ENCODE measurements at places on chromosomes 16 and 17.
A peak's percentile ranks its signal among the peaks of the same experiment; 100 is the strongest.

- no peak for DNase-seq
Observed at GRCh38 chr17:81160306-81160705, 5.0 kb upstream of the PVALEF start.

DNA sequence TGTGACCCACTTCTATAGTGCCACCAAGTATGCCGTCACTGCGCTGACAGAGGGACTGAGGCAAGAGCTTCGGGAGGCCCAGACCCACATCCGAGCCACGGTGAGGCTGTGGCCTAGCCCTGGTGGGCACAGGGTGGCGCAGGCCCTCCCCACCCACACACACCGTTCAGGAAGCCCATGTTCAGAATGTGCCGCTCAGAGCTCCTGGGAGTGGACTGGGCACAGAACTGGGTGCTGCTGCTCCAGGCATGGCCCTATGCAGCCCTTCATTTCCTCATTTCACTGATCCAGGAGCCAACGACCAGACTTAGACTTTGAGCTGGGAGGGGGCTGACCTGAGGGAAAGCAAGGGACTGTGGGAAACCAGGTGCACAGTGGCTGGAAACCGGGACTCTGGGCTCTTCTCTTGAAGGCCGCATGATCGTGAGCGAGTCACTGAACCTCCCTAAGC is 2.4 kb upstream of the MRM1 start:
- DNase-seq = no peak

- no peak for DNase-seq
Observed at GRCh38 chr16:57823836-57824235, 21.5 kb upstream of the KIFC3 start.

- no peak for DNase-seq
Observed at GRCh38 chr16:1278477-1278876, 22.6 kb downstream of the TPSD1 start.

- no peak for DNase-seq
Observed at GRCh38 chr17:31299624-31300023, 2.6 kb upstream of the OMG start.

DNA sequence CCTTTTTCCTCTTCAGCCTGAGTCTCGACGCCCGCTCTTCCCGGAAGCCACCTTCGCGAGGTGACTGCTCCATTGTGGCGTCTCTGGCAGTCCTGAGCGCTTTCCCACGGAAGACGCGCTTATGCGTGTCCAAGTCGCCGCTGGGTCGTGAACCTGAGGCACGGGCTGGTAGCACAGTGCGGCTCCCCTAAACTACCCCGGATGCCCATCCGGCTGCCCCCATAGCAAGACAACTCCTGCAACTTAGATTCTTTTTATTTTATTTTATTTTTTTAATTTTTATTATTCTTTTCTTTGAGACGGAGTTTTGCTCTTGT is 2.1 kb upstream of the ESRP2 start:
- no peak for DNase-seq

- DNase-seq = peak; percentile 15
Observed at GRCh38 chr16:80938004-80938878, 68.4 kb downstream of the CMC2 start.

GRCh38 chr17:39702901-39703893 is 3.3 kb downstream of the ERBB2 start:
- no peak for DNase-seq

DNA sequence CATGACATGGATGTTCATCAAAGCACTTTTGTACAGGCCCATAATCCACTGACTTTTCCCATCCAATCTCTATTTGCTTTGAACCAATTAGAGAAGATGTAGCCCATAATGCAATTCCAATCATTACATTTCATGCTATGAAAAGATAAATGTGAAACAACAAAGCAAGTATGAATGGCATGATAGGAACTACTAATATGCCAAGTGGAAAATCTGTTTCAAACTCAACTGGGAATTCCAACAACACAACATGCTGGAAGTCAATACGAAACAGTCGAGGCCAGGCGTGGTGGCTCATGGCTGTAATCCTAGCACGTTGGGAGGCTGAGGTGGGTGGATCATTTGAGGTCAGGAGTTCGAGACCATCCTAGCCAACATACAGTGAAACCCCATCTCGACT is 39.6 kb upstream of the TMEM97 start:
- DNase-seq = no peak

DNA sequence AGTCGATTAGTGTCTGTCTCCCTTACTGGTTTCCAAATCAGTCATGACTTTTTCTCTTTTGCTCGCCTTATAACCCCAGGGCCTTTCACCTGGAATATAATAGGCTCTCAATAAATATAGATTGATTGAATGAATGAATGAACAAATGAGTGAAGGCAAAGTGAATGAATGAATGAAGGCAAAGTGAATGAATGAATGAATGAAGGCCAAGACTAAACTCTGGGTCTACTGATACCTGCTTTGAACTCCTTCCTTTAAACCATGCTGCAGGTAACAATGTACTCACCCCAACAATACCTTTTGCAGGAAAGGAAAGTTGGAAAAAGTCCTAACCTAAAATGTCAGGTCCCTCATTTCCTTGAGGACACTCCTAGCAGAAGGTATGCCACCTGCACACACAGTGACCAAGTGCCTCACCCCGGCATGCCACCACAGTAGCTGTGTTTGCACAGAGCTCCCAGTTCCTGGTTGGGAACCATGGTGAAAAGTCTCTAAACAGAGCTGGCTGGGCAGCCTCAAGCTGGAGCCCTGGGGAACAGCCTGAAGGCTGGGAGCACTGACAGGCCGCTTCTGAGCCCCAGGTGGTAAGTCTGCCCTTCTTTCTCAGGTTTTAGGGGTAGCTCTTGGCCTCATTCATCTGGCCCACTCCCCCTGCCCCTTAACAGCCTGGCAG is 42.7 kb upstream of the ANKFN1 start:
- peak; percentile 35 for DNase-seq

DNA sequence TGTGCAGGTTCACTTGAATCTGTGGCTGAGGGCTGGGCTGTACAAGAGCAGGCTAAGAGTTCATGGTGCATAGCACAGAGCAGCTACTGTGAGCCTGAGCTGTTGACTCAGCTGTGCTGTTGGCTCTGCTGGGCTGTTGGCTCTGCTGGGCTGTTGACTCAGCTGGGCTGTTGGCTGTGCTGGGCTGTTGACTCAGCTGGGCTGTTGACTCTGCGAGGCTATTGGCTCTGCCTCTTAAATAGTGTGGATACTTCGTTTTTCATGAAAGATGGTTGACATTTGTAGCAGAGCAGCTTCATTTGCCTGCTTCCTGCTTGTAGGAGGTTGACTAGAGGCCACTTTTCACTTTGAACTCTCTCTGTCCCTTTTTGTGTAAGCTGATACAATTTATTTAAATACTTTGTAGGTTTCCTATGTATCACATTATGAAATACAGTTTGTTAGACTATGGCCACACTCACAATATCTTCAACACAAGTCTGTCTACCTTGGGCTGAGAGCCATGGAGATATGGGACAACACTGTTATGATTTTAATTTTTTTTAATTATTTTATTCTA is 40.3 kb upstream of the CCNF start:
- no peak for DNase-seq

- no peak for DNase-seq
Observed at GRCh38 chr16:28913946-28914724, 10.9 kb downstream of the RABEP2 start.

GRCh38 chr17:81285894-81286293 is 9.2 kb downstream of the SLC38A10 start:
- DNase-seq = no peak

GRCh38 chr16:51211148-51211547 is 60.1 kb upstream of the SALL1 start:
- DNase-seq = no peak

DNA sequence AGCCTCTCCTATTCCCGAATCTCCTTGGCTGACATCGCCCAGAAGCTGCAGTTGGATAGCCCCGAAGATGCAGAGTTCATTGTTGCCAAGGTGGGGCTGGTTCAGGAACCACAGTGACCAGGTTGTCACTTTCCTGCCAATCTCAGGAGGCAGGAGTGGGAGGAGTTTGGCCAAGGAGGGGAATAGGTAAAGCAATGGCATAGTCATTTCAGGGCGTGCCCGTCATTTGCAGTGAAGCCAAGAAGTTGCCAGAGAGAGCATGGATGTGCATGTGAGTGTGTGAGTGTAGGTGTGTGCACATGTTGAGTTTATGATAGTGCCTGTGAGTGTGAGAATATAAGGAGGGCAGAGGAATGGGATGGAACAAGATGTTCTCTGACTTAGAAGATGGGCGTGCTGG is 14.8 kb downstream of the PSMD3 start:
- DNase-seq = no peak

DNA sequence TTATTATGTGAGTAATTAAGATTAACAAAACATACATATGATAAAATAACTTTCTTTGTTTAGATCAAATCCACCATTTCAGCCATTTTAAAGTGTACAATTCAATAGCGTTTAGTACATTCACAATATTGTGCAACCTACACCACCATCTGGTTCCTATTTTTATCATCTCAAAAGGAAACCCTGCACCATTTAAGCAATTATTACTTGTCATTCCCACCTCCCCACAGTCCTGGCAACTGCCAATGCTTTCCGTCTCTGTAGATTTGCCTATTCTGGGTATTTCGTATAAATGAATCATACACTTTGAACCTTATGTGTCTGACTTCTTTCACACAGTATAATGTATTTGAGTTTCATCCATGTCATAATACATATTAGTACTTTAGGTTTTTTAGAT is 162.5 kb upstream of the CNTNAP4 start:
- no peak for DNase-seq
